ENCODE measurements at places on chromosomes 12 and 14.

DNA sequence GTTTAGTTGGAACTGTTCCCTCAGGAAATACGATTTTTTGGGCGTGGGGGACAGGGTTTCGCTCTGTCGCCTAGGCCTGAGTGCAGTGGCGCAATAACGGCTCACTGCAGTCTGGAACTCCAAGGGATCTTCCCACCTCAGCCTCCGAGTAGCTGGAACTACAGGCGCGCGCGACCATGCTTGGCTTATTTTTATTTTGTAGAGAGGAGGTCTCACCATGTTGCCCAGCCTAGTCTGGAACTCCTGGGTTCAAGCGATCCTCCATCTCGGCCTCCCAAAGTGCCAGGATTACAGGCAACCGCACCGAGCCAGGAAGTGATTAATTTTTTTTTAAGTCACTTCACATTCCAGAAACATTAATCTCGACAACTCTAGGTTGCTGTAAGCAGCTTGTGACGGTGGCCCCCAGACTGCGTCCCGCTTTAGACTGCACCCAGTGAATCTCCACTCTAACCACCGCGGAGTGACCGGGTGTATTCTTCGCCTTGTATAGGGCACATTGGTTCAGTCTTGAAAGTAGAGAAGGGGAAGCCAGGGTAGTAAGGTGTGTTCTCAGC is 830 bp upstream of the MIS18BP1 start:
- H3K4me1 ChIP-seq, result no peaks in the 10 kb centered on the region
- peak overlapping the region; percentile 70 for H3K27ac ChIP-seq
- H3K36me3 ChIP-seq, result no peaks in the 10 kb centered on the region
- peak overlapping the region; percentile 94 for H3K4me3 ChIP-seq
- H3K27me3 ChIP-seq, result no peaks in the 10 kb centered on the region

GRCh38 chr12:8692573-8692972 is 5.2 kb upstream of the RIMKLB start:
- peaks cover 14% of the 10 kb centered on the region for H3K4me1 ChIP-seq
- H3K27me3 ChIP-seq, result no peaks in the 10 kb centered on the region
- no peak for DNase-seq
- H3K4me3 ChIP-seq, result peak overlapping the region; percentile 2

DNA sequence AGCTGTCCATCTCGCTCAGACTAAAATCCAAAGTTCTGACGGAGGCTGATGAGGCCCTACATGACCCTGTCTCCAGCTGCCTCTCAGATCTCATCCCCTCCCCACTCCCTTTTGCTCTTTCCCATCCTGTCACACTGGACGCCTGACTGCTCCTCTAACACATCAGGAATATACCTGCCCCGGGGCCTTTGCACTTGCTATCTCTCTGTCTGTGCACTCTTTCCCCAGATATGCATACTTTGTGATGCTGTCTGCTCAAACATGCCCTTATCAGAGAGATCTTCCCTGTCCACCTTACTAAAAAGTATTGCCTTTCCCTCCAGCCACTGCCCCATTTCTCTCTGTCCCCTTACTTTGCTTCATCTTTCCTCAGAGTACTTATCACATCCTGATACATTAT is 238.8 kb downstream of the ANO2 start:
- no peaks in the 10 kb centered on the region for H3K27me3 ChIP-seq
- no peaks in the 10 kb centered on the region for H3K36me3 ChIP-seq
- DNase-seq, result no peak
- no peak overlapping the region for H3K27ac ChIP-seq

- no peaks in the 10 kb centered on the region for H3K36me3 ChIP-seq
- DNase-seq, result no peak
- no peaks in the 10 kb centered on the region for H3K27me3 ChIP-seq
Observed at GRCh38 chr12:62472472-62472871, 5.8 kb downstream of the MON2 start.

GRCh38 chr14:88342980-88343379 is 19.9 kb upstream of the KCNK10 start:
- no peak for DNase-seq
- H3K36me3 ChIP-seq, result no peaks in the 10 kb centered on the region
- no peaks in the 10 kb centered on the region for H3K27me3 ChIP-seq
- H3K4me3 ChIP-seq, result no peak overlapping the region
- no peaks in the 10 kb centered on the region for H3K4me1 ChIP-seq
- H3K27ac ChIP-seq, result no peak overlapping the region

DNA sequence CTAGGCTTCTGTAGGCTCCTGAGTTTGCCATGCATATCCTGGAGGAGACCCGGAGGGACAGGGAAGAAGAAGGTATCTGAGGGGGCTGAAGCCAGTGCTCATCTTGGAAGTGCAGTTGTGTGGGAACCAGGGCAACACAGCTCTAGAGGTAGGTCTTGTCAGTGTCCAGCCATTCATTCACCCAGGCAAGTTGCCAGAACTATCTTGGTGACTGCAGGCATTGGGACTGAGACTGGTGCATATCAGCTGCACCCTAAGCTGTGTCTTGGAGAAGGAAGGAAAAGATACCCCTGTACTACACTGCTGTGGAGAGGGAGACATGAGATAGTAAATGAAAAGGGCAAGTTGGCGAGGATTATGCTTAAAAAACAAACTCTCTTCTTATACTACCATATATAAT is 4.9 kb upstream of the WIF1 start:
- H3K4me3 ChIP-seq, result no peak overlapping the region
- no peak for DNase-seq
- H3K4me1 ChIP-seq, result no peaks in the 10 kb centered on the region
- no peak overlapping the region for H3K27ac ChIP-seq
- no peaks in the 10 kb centered on the region for H3K27me3 ChIP-seq

GRCh38 chr12:94872007-94872653 is 131.4 kb downstream of the NDUFA12 start:
- H3K4me3 ChIP-seq, result no peak overlapping the region
- H3K27ac ChIP-seq, result no peak overlapping the region
- peaks cover 3% of the 10 kb centered on the region for H3K4me1 ChIP-seq
- no peak for DNase-seq

GRCh38 chr14:93040982-93041381 is 74.7 kb downstream of the ITPK1 start:
- no peak for DNase-seq
- H3K27ac ChIP-seq, result no peak overlapping the region
- H3K27me3 ChIP-seq, result no peaks in the 10 kb centered on the region
- H3K36me3 ChIP-seq, result no peaks in the 10 kb centered on the region
- no peak overlapping the region for H3K4me3 ChIP-seq

DNA sequence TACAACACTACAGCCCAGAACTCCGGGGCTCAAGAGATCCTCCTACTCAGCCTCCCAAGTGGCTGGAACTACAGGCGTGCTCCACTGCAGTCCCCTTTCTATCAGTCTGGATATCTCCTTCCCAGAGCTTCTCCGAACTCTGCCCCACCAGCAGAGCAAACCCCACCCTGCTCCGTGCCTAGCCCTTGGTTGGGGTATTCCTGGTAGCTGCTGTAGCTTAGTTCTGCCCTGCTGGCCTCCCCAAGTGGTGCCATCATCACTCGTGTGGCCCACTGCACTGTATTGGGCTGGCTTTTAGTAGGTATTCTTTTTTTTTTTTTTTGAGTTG is 9.5 kb downstream of the HSP90AA1 start:
- no peak overlapping the region for H3K4me3 ChIP-seq
- H3K4me1 ChIP-seq, result no peaks in the 10 kb centered on the region

DNA sequence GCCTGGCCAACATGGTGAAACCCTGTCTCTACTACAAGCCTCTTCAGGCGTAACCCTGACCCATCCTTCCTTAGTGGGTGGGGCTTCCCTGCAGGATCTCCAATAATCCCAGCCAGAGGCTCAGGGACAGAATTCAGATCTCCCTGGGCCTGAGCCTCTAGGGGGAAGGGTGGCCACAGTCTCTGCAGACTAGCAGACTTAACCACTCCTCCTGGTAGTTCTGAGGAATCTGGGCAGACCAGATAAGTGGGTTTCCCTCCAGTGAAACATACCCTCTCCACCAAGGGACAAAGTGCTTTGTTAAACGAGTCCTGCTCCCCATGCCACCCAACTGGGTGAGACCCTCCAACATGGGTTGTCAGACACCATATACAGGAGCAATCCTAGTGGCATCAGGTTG is 36.6 kb upstream of the TRIM9 start:
- no peaks in the 10 kb centered on the region for H3K4me1 ChIP-seq
- H3K27me3 ChIP-seq, result no peaks in the 10 kb centered on the region
- H3K27ac ChIP-seq, result no peak overlapping the region
- no peak for DNase-seq
- no peaks in the 10 kb centered on the region for H3K36me3 ChIP-seq

DNA sequence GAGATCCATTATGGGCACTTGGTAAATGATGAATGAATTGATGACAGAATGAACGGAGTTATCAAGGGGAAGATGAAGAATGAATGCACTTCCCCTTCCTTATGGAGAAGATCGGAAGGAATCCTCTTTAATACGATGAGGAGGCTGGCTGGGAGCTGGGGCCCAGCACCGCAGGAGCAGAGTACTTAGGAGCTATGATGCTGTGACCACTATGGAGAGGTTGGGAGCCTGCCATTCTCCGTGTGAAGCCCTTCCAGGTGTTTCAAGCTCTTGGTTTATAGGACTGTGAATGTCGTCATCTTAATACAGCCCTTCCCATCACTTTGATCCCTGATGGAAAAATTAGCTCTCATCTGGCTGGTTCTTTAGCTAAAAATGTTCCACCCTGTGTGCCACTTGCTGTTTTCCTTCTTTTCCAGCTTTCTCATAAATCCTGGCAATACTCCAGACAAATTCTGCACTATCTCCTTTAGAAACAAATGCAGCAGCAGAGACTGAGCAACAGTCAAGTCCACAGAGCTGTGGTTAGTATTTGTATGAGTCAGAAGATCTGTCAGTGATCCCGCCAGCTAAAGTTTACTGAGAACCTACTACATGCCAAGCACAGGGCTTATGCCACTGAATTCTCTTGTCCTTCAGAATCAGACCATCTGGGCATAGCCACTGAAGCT is 263.1 kb upstream of the CRY1 start:
- no peaks in the 10 kb centered on the region for H3K36me3 ChIP-seq
- no peak overlapping the region for H3K4me3 ChIP-seq
- H3K4me1 ChIP-seq, result no peaks in the 10 kb centered on the region

GRCh38 chr12:117919479-117919878 is 49.3 kb downstream of the KSR2 start:
- H3K27ac ChIP-seq, result no peak overlapping the region
- H3K4me1 ChIP-seq, result no peaks in the 10 kb centered on the region
- no peaks in the 10 kb centered on the region for H3K36me3 ChIP-seq

DNA sequence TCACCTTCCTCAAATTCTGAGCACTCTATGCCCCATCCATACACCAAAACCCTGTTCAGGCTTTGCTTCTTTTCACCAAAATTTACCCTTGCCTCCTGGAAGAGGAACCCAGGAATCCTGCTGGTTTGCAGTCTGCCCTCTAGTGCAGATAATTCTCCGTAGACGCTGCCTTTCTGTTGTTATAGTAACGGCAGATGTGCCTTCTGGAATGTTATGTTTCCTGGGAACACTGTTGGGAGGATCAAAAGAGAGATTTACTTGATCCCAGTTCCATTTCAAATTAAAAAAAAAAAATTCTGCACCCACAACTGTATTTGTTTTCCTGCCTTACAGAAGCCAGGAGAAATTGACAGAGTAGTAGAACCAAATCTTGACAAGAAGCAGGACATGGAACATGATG is 104.2 kb upstream of the RMST start:
- no peak overlapping the region for H3K4me3 ChIP-seq
- no peak for DNase-seq
- H3K4me1 ChIP-seq, result no peaks in the 10 kb centered on the region
- no peak overlapping the region for H3K27ac ChIP-seq
- no peaks in the 10 kb centered on the region for H3K27me3 ChIP-seq
- H3K36me3 ChIP-seq, result peaks cover 2% of the 10 kb centered on the region

GRCh38 chr12:6644257-6644596 is 3.0 kb downstream of the ACRBP start:
- no peak overlapping the region for H3K4me3 ChIP-seq
- peaks cover 6% of the 10 kb centered on the region for H3K27me3 ChIP-seq
- H3K27ac ChIP-seq, result no peak overlapping the region
- H3K36me3 ChIP-seq, result no peaks in the 10 kb centered on the region

- H3K4me1 ChIP-seq, result no peaks in the 10 kb centered on the region
- no peak for DNase-seq
- H3K4me3 ChIP-seq, result no peak overlapping the region
- H3K36me3 ChIP-seq, result no peaks in the 10 kb centered on the region
Observed at GRCh38 chr12:65196762-65197567, 27.6 kb downstream of the LEMD3 start.

DNA sequence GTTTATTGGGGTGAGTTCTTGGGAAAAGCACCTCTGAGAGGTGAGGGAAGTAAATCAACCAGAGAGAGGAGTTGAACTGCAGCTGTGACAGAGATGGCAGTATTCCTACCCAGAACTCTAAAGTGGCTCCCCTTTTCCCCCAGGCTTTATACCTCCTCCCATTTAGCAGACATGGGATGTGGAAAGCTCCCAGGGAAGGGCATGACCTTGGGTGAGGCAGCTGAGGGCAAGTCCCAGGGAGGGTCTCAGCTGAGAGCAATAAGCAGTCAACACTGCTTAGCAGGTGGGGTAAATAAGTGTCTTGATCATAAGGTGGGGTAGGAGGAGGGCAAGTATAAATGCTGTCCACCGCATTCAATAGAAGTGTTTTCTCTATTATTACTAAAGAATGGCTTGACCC is 143.0 kb downstream of the AKAP6 start:
- peak overlapping the region; percentile 54 for H3K27ac ChIP-seq
- H3K4me1 ChIP-seq, result peaks cover 9% of the 10 kb centered on the region
- no peaks in the 10 kb centered on the region for H3K27me3 ChIP-seq

DNA sequence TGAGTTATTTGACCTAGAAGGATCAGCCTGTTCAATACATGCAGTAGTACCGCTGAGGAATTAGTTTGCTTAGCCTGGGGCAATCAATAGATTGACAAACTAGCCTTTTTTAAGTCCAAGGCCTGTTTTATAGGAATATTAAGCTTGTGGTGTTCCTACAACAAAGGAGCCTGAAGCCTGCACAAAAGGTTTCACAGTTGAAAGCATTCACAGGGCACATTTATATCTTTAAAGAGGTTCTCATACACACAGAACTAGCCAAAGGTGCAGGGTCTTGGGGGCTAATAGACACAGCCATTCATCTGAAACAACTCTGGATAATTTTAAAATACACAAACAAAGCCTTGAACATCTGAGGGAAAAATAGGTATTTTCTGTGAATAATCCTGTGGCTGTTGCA is 160.3 kb downstream of the RPS29 start:
- H3K36me3 ChIP-seq, result no peaks in the 10 kb centered on the region
- H3K27ac ChIP-seq, result no peak overlapping the region
- no peak overlapping the region for H3K4me3 ChIP-seq
- no peak for DNase-seq

GRCh38 chr14:105026802-105027563 is 6.1 kb upstream of the CDCA4 start:
- H3K27me3 ChIP-seq, result no peaks in the 10 kb centered on the region
- no peak overlapping the region for H3K27ac ChIP-seq
- H3K4me1 ChIP-seq, result no peaks in the 10 kb centered on the region

GRCh38 chr14:24093901-24094840 is at the start of gene PCK2:
Gene PCK2, plus strand, starts transcription at chr14:24094311. Its CDS starts 95 bp downstream, at chr14:24094406.
- H3K27ac ChIP-seq, result peak within 1 kb of the TSS; percentile 89
- H3K4me3 ChIP-seq, result peak within 1 kb of the TSS; percentile 90
- peaks cover 21% of the 10 kb centered on the region for H3K36me3 ChIP-seq

GRCh38 chr12:5395443-5396271 is 36.3 kb upstream of the NTF3 start:
- H3K27ac ChIP-seq, result no peak overlapping the region
- no peak overlapping the region for H3K4me3 ChIP-seq
- no peak for DNase-seq
- H3K4me1 ChIP-seq, result peaks cover 4% of the 10 kb centered on the region
- no peaks in the 10 kb centered on the region for H3K36me3 ChIP-seq

GRCh38 chr12:94198872-94199271 is 50.5 kb downstream of the PLXNC1 start:
- peak; percentile 56 for DNase-seq
- H3K4me1 ChIP-seq, result no peaks in the 10 kb centered on the region
- H3K27me3 ChIP-seq, result no peaks in the 10 kb centered on the region
- no peak overlapping the region for H3K27ac ChIP-seq
- H3K36me3 ChIP-seq, result no peaks in the 10 kb centered on the region

GRCh38 chr12:106774808-106775524 is 484 bp downstream of the RIC8B start:
- H3K36me3 ChIP-seq, result no peaks in the 10 kb centered on the region
- no peaks in the 10 kb centered on the region for H3K27me3 ChIP-seq
- no peak for DNase-seq
- H3K4me1 ChIP-seq, result peaks cover 10% of the 10 kb centered on the region

Measured in H1 (cell line).